Cardiac septum (tissue), 1 donor: ENCODE measurements at places on chromosomes 1 and 21. TPM values are rescaled to one million over a fixed set of nuclear protein-coding genes. Genes with fewer than 3 reads are reported as not detected.

NKAIN1 gene
- 0.11 TPM for total RNA-seq

DNA sequence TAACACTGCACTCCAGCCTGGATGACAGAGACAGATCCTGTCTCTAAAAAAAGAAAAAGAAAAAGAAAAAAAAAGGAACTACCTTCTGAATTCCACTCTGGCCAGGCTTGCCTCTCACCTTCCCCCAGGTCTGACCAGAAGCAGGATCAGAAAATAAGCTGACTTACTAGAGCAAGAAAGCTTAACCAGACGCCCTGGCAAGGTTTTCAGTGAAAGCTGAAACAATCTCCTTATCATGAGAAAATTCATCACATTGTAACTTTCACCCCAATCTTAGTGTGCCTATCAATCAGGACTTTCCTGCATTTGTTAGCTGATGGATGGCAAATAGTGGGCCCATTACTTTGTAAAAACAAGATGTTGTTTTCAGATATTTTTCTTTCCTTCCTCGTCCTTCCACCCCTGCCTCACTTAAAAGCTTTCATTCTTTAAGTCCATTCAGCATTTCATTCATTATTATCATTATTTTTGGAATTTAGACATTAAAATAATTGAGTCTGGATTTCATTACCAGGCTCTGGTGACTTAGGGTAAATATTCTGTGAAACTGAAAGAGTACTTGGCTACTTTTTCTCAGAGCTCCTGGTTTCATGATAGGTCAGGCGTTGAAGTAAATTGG lies 96.5 kb upstream of the CD34 start:
- DNase-seq = peak; percentile 3

MSH4 gene
- total RNA-seq = 0.81 TPM

DNA sequence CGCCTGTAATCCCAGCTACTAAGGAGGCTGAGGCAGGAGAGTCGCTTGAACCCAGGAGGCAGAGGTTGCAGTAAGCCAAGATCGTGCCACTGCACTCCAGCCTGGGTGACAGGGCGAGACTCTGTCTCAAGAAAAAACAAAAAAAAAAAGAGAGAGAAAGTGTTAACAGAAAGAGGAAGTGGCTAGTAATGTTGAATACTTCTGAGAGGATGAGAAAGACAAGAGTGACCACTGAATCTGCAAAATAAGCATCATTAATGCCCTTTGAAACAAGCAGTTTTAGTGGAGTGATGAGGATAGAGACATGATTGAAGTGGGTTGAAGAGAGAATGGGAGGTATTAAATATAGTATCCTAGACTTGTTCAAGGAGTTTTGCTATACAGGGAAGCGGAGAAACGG lies 11.7 kb downstream of the MPZ start:
- DNase-seq = no peak

- DNase-seq = no peak
Observed at GRCh38 chr1:174726167-174726879, 273.4 kb upstream of the CACYBP start.

RAB3B gene
- not detected for total RNA-seq

GRCh38 chr1:77697441-77697840 lies 15.0 kb upstream of the ZZZ3 start:
- DNase-seq = no peak

GRCh38 chr1:235893840-235894239 lies 27.1 kb upstream of the LYST start:
- DNase-seq = no peak

- DNase-seq = no peak
Observed at GRCh38 chr1:239954836-239955235, 136.8 kb upstream of the FMN2 start.

VAV3 gene
- 1.9 TPM for total RNA-seq

RPS6KC1 gene
- total RNA-seq = 12.7 TPM

DNA sequence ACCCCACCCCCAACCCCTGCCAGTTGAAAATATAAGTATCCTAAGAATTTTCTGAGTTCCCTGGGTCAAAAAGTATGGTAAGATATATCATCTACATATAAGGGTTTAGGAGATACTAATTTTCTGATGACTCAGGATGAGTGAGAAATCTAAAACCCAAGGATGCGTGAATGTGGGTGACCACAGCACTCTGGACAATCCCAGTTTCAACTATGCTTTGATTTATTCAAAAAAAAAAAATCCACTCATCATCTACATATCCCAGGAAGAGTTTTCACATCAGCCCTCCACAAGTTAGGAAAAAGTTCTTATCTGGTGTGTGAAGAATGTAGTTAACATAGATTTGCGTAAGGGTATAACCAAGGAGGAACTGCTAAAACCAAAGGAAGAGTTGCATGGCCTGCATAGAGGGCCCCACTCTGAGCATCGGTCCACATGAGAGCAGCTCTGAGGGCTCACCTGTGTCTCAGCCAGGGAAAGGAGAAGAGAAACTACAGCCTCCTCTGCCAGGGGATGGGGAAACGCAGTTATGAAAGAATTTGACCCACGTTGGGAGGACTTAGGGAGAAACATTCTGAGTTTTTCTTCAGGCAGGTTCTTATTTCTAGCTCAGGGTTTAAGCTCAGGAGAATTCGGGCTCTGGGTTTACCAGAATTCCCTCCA lies 18.8 kb downstream of the LAMB3 start:
- DNase-seq = no peak

RUNX1 gene
- 21.6 TPM for total RNA-seq

GRCh38 chr1:243411472-243411871 lies 155.6 kb downstream of the SDCCAG8 start:
- DNase-seq = no peak

- DNase-seq = no peak
Observed at GRCh38 chr1:167184081-167184480, 36.6 kb upstream of the POU2F1 start.

DNA sequence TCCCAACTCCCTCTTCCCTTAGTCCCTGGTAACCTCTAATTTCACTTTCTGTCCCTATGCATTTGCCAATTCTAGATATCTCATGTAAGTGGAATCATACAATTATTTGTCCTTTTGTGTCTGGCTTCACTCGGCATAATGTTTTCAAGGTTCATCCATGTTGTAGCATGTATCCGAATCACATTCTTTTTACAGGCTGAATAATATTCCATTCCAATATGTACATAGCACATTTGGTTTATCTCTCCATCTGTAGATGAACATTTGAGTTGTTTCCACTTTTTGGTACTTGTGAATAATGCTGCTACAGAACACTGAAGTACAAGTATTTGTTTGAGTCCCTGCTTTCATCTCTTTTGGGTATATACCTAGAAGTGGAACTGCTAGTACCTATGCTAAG lies 857 bp upstream of the LYPLAL1 start:
- DNase-seq = no peak

- no peak for DNase-seq
Observed at GRCh38 chr21:38631206-38631605, 132.9 kb upstream of the ERG start.

- no peak for DNase-seq
Observed at GRCh38 chr1:184563308-184563707, 176.5 kb downstream of the C1orf21 start.

RNF223 gene
- not detected for total RNA-seq

- DNase-seq = no peak
Observed at GRCh38 chr1:149917571-149918144, at the start of gene SV2A. TSS of gene SV2A (minus strand) at chr1:149917844. CDS start at chr1:149913840, 4,004 bp downstream.

LRRC53 gene
- total RNA-seq = not detected

- no peak for DNase-seq
Observed at GRCh38 chr1:13956393-13956792, 256.4 kb downstream of the PRDM2 start.

RXFP4 gene
- total RNA-seq = not detected

DNA sequence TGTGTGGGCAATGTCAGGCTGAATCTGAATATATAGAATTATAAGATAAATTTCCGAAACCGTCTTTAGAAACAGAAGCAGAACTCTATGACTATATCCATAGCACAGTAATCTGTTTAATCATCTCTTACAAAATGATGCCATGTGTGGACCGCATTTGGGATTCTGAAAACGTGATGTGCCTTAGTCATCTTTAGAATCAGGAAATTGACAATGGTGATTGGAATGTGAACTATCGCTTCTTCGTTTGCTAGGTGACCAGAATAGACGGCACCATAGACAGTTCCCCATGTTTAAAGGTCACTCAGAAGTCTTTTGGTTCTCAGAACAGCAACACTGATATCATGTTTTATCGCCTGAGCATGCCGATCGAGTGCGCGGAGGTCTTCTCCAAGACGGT lies 300.3 kb downstream of the ZP4 start:
- no peak for DNase-seq

DNA sequence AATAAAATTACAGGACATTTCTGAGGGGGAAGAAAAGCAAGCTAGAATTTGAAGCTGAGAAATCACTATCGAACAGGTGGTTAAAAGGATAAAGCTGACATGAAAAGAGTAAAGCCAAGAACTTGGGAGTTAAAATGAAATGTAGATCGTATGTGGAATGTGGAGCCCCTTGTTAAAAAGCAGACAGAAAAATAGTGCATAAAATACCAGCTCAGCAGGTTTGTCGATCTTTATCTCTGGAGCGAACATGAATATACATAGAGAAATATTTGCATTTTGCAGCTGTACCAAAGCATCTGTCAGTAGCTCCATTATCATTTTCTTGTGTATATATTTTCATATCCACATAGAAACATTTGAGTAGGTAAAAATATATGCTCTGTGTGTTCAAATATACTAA lies 73.6 kb upstream of the CDC42BPA start:
- no peak for DNase-seq

DNA sequence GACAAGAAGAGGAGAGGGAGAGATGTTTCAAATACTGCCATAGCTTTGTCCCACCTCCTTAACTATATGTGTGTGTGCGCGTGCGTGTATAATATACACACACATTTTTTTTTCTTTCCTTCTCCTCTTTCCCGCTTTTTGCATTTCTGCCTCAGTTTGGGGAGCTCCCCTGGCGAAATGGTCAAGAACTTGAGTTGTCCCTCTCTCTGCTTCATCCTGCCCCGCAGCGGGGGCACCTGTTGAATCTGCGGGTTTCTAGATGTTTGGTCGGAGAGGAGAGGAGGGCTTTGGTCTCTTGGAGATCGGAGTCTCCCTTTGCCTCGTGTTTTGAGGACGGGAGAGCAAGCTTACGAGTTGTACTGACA lies 504 bp downstream of the SCCPDH start:
- DNase-seq = no peak

NPPB gene
- total RNA-seq = 7,162 TPM

DNA sequence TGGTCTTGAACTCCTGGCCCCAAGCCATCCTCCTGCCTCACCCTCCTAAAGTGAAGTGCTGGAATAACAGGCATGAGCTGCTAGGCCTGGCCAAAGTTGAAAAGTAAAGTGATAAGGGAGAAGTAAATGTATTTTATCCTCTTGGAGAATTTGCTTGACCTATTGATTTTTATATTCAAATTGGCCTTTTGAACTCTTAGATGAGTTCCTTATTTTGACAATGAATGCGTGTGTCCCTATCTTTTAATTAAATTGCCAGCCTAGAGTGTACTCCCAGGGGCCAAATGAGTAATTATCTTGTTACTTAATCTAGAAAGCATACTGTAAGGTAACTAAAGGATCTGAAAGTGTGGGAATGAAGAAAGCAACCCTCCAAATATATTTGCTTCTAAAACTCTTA lies 11.4 kb downstream of the RNF11 start:
- no peak for DNase-seq

GRCh38 chr1:183103147-183103546 lies 79.9 kb downstream of the LAMC1 start:
- no peak for DNase-seq
